COR-L47 (cell line): ENCODE measurements at places on chromosomes 2 and 18.

- no peak for DNase-seq
These were observed 160.6 kb upstream of the SMAD7 start for GRCh38 chr18:49111191-49111988.

DNA sequence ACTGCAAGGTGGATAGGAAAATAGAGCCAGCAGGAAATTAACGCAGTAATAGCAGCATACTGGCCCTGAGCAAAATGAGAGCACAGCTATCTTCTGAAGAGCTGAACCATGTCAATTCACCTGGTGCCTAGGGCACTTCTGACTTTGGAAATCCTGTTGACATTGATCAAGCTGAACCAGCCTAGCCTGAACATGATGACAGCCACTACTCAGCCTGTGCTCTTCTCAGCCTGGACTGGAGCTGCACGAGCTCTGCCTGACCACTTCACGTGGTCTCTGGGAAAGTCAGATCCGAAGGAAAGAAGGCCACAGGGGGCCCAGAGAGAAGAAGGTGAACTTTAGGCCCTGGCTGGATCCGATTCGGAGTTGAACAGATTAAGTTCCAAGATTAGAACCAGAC, 421.9 kb downstream of the LPIN1 start:
- no peak for DNase-seq

DNA sequence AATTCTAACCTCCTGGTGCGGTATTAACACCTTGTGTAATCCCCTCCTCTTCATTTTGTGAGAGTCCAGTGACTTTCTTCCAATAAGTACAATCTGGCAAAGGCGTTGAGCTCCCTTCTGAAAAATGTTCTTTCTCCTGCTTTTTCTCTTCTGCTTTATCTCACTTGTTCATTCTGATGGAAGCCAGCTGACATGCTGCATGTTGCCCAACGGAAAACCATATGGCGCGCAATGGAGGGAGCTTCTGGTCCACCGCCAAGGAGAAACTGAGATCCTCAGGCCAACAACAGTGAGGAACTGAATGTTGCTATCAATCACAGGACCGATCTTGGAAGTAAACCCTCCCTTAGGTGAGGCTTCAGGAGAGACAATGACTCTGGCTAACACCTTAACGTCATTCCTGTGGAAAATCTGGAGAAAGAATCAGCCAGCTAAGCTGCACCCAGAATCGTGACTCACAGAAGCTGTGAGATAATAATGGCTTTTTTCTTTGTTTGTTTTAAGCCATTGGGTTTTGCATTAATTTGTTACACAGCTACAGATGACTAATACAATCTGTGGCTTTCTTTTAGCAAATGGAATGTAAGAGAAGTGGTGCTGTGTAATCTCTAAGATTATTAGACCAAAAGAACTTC, 1323.9 kb upstream of the DDX18 start:
- DNase-seq = no peak

GRCh38 chr2:233118648-233119000, 58.5 kb downstream of the INPP5D start:
- DNase-seq = no peak

DNA sequence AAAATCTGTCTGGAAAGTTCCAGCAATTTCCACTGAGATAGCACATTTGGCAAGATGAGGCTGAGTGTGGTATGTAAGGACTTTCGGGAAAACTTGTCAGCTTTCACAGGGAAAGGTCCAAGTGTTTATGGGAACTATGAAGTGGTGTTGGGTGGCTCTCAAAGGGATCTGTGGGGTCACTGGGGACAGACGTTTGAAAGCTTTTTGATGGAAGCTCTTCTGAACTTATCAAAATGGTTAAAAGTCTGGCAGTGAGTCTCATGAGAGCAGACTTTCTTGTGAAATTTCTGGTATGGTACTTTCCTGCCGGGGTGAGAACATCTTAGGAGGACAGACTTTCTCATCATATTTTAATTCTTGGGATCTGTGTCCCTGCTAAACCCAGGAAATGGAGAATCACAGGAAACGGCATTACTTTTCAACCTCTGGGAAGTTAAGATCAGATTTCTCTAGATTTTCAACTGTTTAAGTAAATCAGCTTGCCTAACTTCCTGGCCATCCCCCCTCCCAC, 546.3 kb upstream of the ZEB2 start:
- DNase-seq = no peak

DNA sequence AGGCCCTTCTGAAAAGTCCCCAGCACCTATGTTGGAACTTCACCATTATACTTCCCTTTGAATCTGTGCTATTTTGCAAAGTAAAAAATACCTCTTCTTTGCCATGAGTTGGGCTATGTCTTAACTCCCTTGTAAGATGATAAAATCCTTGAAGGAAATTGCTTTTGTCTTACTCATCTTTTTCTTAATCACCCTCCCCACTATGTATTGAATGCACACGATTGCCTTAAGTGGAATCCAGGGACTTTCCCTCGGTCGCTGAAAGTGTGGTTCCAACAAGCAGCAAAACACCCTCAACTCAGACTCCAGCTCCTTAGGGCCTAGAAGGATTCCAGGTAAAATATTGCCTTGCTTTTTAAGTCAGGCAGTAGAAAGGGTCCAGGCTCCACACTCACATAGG, 173.2 kb upstream of the ARL4C start:
- no peak for DNase-seq

GRCh38 chr2:179059026-179059700, 9.2 kb upstream of the CCDC141 start:
- DNase-seq = no peak

DNA sequence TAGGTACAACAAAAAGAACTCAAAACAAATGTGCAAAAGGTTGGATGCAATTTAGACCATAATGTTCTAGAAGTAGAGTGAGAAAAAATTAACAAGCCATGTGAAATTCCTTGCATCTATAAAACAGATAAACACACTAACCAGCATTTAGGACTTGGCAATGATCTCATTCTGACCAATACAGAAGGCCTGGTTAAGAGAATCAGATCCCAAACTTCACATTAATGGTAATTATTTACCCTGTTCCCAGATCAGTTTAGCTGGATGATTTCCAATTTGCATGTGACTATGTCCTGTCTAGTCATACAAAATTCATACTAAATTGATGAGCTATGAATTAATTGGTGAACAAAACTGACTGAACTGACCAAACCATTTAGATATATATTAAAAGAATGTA, 98.4 kb upstream of the FIGN start:
- no peak for DNase-seq

DNA sequence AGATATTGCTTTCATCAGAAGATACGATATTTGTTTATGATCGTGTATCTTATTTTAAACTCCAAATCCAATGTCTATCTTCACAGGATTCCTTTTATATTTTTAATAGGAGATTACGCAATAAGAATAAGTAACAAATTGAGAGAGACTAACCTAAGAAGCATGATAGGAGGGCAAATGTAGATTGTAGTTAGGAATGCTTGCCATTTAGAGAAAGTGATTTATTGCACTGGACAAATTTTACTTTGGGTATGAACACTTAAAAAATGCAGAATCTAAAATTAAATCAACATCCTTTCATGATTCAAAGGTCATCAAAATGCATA, 563.4 kb upstream of the POU3F3 start:
- DNase-seq = no peak

DNA sequence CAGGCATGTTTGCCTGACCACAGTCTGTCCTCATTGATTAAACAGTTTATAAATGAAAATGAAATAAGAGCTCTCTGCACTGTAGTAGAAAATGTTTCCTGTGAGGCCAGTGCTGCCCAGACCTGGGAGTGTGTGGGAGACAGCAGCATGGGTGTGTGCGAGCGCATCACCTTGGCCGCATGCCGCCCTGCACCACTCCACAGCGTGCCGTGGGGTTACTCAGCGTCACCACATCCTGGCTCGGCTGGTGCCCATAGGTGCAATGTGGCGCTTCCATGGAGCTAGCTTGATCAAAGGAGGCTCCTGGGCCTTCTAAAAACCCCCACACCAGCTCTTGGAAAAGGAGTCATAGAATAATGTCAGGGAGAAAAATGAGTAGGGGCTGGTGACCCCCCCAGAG, 76.0 kb upstream of the EPC2 start:
- DNase-seq = no peak

DNA sequence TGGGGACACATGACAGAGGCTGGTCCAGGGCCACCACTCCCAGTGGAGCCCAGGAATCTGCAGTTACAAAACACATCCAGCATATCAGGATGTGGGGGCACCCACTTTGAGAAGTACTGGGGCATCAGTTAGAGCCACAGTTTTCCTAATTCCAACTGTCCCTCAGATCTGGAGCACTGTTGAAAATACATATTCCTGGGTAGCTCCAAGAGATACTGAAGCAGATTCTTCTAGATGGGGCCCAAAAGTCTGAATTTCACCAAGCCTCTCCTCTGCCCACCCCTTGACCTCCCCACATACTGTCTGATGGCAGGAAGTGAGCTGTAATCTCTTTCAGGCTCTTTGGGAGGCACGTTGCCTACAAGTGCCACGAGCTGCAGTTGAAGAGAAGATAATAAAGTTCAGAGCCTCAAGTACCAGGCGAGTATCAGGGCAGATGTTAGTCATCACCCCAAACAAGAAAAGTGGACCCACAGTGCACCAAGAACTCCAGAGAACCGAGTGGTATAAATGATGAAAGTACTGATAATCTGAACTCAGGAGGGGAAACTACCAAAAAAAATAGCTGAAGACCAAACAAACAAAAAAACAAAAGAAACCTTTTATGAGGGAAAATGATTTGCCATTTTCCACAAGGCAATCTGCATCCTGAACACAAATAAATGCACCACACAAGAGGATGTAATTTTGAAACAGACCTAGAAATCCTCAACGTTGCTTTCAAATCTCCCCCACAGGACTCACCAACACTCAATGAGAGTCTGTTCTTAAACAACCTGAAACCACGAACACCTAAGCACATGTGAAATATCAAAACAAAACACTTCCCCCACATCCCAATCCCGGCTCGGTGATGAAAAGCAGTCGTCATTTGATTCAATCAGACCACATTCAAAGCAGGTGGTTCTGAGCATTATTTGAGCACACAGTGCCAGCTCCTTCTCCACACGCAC, 98.7 kb downstream of the TCF4 start:
- peak; percentile 66 for DNase-seq
